ENCODE measurements at places on chromosomes 12 and 14. TPM values are rescaled to one million over a fixed set of nuclear protein-coding genes. Genes with fewer than 3 reads are reported as not detected.

DNA sequence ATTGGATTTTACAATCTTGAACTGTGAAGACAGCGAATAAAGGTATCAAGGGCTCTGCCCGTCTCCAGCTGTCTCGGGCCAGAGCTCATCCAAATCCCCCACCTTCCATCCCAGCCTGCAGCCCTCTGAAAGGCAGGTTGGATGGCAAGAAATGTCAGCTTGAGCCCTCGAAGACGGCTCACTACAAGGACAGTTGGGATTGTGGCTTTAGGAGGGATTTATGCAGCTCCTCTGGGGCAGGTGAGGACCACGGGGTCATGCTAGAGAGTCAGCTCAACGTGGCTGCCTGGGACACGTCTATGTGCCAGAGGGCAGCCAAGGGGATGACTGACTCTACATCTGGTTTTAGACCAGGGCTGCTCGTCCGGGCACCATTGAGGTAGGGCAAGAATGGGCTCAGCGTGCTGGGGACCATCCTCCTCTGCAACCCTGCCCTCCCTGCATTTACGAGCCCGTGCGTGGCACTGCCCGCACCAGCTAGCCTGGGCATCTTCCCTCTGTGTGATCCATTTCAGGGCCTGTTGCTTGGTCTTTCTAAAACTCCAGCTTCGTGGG lies 16.2 kb downstream of the MVK start:
- DNase-seq: no peak

- no peak for DNase-seq
Observed at GRCh38 chr14:49733836-49734235, 34.1 kb upstream of the KLHDC2 start.

DNA sequence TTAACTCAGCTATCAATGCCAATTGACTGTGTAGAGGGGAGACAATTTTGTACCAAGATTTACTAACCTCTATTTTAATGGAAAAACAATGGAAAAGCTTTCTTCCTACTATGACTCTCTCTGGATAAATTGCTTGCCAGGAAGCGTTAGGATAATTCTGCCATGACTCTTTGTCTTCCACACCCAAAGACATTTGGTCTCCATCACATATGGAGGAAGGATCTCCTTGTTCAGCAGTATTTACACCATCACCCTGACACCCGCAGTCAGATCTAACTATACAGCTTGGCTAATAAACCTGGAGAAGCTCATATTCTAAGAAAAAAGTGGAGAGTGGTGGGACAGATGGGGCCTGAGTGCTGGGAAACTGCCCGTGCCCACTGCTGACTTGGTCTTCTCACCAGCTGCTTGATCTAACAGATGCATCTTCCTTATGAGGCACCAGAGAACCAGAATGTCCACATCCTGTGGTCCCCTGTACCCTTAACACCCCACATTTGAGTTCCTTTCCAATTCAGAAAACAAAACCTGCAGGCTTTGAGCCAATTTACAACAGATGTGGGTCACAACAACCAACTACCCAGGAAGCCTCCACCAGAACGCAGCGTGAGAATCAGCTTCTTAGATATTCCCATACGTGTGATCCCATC lies 154.0 kb downstream of the DAD1 start:
- DNase-seq: no peak

GRCh38 chr12:68919581-68920239 lies 13.3 kb downstream of the CPM start:
- no peak for DNase-seq

KRT82 gene
- total RNA-seq: not detected

ACVR1B gene
- total RNA-seq: 43.2 TPM

C12orf54 gene
- total RNA-seq: not detected
